ENCODE measurements at places on chromosomes 12 and 14.

- DNase-seq, result no peak
Measured at GRCh38 chr14:104898870-104899510, 25.7 kb upstream of the PLD4 start.

GRCh38 chr12:129862561-129863175, 41.2 kb downstream of the TMEM132D start:
- DNase-seq, result no peak

DNA sequence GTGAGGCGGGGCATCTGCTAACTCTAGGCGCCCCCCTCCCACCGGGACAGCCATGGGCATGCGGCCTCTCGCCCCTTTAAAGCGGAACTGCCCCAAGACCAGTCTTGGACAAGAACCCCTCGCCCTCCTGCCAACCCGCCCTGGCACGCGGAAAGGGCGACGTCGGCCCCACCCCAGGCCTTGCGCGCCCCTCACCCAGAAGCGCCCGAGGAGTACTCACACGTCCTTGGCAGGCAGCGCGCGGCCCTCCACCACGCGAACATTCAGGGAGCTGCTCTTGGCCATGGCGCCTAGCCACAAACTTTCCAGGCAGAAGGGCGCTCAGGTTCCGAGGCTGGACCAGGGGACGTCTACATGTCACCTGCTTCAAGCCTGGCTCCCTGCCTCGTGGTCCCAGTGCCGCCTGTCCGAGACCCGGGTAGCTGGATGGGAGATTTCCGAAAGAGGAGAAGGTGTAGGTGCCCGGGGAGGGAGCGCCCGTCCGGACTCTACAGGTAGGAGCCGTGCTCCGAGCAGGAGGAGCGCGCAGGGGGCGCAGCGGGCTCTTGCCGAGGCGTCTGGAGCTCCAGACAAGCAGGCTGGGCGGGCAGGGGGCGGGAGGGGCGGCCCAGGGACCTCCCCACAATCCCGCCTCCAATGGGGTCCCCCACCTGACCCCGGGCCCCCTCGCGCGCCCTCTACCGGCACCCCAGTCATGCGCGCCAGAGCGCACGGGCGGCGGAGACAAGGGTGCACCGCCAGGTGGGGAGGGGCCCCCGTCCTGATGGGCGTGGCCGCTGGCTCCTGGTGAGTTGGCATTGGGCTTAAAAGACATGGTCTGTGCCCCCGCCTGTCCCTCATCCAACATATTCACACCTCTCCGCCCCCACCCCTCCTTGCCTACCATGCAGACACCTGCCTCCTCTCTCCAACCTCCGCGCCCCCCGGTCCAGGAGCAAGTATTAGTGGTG, at the start of gene RASAL1:
RASAL1 (minus strand) TSS at position 584 of the 950 bp plus-strand sequence; CDS start at position 285, 299 bp downstream.
- no peak for DNase-seq

DNA sequence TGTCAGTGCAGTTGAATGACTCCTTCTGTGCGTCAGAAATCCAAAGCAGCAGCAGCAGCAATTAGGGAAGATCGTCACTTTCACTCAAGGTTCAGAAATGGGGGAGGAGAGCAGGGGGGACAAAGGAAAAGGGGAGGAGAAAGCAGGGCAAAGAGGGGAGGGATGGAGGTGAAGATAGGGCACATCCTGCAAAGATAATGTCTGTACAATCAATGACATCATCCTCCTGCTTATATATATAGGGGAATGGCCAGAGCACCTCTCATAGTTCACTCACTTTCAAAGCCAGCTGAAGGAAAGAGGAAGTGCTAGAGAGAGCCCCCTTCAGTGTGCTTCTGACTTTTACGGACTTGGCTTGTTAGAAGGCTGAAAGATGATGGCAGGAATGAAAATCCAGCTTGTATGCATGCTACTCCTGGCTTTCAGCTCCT, at the start of gene NTS:
NTS (plus strand) TSS at position 265 of the 431 bp plus-strand sequence; CDS start at position 374, 109 bp downstream.
- DNase-seq, result no peak

DNA sequence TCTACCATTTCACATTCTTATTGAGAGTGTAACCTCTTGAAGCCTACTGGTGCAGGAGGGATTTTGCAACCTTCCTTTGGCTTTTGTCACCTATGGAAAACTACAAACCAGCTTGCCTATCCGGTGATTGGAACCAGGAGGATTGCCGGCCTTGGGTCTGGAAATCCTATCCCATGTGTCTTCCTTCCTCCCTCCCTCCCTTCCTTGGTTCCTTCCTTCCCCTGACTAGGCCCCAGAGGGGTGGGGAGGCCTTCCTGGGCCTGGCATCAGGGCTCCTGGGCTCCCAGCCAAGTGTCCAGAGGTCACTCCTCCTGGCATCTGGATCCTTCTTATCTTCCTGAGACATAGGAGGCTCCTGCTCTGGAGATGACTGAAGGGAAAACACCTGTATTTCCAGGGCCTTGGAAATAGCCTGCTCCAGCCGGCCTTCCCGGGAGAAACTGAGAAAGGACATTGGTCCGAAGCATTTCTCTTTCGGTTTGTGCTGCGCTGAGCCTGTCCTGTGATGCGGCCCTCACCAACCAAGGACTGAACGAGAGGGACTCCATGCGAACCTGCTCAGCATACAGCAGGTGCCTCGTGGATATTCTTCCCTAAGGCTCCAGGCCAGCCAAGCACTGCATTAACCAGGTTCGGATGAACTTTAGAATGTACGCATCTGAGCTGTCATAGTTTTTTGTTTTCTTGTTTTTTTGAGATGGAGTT, 43.4 kb downstream of the PSMA6 start:
- DNase-seq, result no peak

DNA sequence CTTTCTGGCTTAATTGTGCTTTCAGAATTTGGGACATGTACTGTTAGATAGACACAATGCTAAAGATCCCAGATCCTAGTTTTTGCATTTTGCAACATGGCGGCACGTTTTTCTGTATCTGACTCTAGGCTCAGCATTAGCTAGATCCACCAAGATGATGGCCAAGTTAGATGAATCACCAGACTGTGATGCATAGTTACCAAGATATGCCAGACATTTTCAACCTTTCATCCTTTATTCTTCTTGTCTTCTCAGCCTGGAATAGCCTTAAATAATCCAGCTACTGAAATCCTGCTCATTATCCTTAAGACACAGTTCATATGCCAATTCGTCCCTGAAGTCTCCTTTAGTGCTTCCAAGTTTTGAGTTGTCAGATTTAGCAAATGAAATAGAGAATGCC, 144.9 kb upstream of the CRY1 start:
- no peak for DNase-seq

- no peak for DNase-seq
Measured at GRCh38 chr14:21408147-21408546, 24.3 kb upstream of the SUPT16H start.

DNA sequence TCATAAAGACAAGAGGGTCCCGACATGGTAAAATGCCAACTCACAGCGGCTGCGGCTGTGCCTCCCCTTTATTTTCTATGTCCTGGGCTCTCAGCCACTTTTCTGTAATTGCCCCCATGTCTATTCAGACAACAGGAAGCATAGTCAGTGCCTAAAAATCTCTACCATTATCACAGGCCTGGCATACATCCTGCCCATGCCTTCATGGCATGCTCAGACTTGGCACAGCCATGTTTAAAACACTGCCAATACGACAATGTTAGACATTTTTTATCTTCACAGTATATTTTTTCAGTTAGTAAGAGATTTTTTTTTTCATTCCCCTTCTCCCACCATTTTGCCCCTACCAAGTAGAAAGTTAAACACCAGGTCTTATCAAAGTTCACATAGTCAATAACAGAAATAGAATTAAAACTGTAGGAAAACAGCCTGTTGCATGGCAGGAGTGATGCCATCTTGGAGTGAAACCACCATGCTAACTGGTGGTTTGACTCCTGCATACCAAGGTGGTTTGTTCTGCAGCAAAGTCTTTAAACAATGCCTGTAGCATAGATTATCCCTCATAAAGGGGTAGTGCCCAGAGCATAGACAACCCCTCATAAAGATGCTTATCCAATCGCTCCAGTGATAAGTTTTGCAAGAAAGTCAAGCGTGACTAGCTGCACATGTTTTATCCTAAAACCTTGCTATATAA, 18.9 kb upstream of the CERS5 start:
- no peak for DNase-seq

- DNase-seq, result no peak
Measured at GRCh38 chr12:112627851-112628250, 163.7 kb upstream of the RPH3A start.

GRCh38 chr14:86035882-86036281, 505.9 kb downstream of the FLRT2 start:
- no peak for DNase-seq

DNA sequence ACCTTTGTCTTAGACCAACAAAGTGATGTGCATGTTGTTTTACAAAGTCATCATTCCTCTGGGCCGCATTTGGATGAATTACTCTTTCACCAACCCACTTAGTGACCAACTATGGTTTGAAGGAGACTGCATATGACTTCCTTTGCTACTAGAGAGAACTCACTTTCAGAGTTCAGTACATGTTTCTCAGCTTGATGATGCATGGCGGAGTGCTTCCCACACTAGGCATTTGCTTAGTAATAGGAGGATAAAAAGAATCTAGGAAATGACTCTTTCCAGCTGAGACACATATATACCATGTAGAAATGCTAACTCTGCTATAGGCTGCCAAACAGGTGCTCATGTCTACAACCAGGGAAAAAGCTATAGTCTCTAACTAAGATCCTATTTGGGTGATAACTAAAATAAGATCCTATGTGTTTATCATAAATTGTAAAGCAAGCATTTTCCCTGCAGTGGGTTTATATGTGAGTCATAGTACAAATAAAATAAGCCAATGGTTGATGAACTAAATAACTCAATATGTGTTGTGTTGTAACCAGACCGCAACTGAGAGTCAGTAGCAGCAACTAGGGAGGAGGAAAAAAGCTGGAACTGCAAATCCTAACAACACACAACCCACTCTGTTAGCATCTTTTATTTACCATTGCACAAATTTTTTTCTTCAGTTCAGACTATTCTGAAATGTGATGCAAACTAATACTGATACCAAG, 87.2 kb downstream of the TSPAN8 start:
- no peak for DNase-seq

GRCh38 chr14:102796661-102797190, 19.5 kb downstream of the TRAF3 start:
- no peak for DNase-seq

GRCh38 chr14:21244544-21244943, 24.7 kb downstream of the HNRNPC start:
- no peak for DNase-seq
